Activated T-helper 1 cell treated with anti-CD3 and anti-CD28 coated beads, Interleukin-2, amount 50 U/mL, for 16 hours (primary cell): ENCODE measurements at places on chromosomes 3 and 15.

- no peak for DNase-seq
Measured at GRCh38 chr3:123002100-123002748, 25.3 kb downstream of the SEMA5B start.

- DNase-seq = no peak
Measured at GRCh38 chr15:60912984-60913697, 316.0 kb downstream of the RORA start.

DNA sequence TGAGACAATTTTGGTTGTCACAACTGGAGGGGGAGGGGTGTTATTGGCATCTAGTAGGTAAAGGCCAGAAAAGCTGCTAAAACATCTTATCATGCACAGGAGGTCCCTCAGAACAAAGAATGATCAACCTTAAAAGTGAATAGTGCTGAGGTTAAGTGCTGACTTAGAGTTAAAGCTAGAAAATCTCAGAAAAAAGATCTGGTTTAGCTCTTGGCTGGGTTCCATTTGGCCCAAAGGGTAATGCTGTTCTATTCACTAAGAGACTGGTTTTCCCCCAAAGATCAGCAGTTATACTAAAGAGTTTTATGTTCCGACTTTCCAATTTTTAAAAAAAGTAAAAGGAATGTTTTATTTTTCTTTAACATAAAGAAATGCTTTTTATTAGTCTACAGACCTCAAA, 15.6 kb downstream of the DCBLD2 start:
- DNase-seq = no peak

DNA sequence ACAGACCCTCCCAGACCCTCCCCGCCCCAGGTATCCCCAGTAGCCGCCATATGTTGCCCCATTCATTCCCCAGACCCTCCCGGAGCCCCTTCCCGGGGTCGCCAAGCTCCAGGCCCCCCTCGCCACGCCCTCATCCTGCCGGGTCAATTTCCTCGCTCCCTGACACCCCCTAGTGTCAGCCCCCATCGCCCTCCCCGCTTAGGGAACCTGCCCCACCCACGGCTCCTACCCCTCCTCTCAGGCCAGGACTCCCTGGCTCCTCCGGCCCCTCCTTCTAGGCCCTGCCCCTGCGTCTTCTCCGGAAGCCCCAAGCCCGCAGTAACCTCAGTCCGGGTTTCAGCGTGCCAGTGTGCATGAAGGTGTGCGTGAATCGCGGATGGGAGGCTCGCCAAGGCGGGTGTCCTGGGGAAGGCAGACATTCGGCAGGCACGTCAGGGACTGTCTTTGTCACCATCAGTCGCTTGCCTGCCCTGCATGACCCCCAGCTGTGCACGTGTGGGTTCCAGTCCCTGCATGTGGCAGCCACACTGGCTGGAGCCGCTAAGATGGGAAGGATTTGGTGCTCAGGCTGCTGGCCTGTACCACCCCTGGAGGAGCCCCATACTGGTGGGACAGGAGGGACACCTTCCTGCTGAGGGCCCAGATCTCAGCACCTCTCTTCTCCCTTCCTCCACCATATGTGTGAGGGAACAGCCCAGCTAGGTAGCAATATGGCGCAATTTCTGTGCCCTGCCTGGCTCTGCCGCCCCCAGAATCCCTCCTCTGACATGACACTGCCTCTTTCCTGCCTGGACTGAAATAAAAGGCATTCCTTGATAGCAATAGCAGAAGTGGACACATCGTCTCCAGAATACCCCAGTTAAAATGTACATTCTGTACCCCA, 693 bp downstream of the DISP2 start:
- no peak for DNase-seq

DNA sequence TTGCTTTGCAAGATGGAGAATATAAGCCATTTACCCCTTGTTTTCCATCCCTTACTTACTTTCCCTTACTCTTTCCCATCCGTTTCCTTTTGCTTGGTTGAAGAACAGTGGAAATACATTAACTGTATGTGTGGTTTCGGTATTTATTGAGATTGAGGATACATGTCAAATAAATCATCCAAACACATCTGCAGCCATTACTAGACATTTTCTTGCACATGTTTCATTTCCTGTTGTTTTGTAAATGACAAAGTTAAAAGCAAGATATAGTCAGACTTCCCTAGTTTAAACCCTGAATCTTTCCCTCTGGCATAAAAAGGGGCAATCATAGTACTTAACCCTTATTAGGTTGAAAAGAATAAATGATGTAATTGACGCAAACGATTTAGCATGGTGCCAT, 82.1 kb upstream of the BCHE start:
- DNase-seq = no peak

DNA sequence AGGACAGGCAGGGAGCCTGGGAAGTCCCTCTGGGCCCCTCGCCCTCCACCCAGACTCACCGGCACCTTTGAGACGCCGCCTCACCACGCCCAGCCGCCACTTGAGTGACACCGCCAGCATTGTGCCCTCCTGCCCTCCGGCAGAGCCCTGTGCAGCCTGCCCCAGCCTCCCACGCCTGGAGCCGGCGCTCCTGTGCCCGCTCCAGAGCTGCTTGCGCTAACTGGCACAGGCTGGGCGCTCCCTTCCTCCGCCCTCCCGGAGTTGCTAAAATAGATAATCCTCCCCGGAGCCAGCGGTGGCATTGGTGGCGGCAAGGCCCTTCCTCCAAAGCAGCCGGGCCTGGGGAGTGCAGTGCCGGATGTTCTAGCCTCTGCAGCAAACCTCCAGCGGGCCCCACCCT, 15.7 kb upstream of the GRIP2 start:
- DNase-seq = no peak

DNA sequence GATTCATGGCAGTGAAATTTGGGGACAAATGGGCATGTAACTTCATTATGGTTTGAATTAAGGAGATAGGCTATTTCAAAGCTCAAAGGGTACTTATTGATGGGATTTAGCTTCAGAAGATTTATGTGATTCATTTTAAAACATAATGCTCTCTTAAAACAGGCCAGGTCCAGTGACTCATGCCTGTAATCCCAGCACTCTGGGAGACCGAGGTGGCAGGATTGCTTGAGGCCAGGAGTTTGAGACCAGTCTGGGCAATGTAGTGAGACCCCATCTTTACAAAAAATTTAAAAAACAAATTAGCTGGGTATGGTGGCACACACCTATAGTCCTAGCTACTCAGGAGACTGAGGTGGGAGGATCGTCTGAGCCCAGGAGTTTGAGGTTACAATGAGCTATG, 11.5 kb downstream of the THAP10 start:
- no peak for DNase-seq

- no peak for DNase-seq
Measured at GRCh38 chr15:85872125-85872524, 77.4 kb upstream of the KLHL25 start.

DNA sequence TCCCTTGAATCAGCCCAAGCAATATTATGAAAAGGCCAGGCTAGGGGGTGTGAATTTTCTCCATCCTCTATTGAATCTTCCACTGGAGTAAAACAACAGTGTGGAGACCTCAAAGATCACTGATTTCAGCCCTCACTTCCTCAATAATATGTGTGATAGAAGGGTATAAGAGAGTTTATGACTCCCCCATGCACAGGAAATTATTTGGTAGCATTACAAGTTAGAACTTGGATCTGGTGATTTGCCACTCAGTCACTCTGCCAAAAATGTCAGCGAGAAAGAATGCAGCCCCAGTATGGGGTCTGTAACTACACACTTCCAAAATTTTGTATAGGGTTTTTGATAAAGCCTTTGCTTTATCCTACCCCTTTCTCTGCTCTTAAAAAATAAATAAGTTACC, 81.0 kb upstream of the KCNMB2 start:
- DNase-seq = no peak

- DNase-seq = no peak
Measured at GRCh38 chr3:156176048-156176447, 55.7 kb downstream of the KCNAB1 start.

DNA sequence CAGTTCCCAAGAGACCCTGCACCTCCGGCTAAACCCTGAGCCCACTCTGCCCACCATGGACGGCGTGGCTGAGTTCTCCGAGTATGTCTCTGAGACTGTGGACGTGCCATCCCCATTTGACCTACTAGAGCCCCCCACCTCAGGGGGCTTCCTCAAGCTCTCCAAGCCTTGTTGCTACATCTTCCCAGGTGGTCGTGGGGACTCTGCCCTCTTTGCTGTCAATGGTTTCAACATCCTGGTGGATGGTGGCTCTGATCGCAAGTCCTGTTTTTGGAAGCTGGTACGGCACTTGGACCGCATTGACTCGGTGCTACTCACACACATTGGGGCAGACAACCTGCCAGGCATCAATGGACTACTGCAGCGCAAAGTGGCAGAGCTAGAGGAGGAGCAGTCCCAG, 4.0 kb downstream of the MAP1A start:
- no peak for DNase-seq

DNA sequence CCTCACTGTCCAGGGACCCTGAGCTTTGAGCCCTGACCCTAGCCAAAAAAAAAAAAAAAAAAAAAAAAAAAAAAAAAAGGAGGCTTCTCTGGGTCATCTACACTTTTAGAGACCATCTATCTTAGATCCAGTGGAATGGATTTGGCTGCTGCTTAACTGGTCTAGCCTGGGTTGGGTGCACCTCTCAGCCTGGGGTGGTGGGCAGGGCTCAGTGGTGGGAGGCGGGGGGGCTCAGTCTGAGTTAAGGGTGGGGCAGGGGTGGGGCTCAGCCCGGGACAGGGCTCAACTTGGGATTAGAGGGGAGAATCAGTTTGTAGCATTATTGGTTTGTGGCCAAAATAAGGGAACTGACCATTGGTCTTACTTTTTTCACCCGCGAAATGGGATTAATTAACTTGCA, 139.2 kb downstream of the TPRA1 start:
- no peak for DNase-seq

- no peak for DNase-seq
Measured at GRCh38 chr3:70738291-70738681, 425.8 kb upstream of the MDFIC2 start.

- no peak for DNase-seq
Measured at GRCh38 chr3:156448300-156448699, 106.6 kb downstream of the SSR3 start.

- DNase-seq = no peak
Measured at GRCh38 chr3:113179235-113179824, 32.0 kb upstream of the BOC start.

GRCh38 chr3:65448120-65448519, 590.6 kb downstream of the MAGI1 start:
- no peak for DNase-seq

DNA sequence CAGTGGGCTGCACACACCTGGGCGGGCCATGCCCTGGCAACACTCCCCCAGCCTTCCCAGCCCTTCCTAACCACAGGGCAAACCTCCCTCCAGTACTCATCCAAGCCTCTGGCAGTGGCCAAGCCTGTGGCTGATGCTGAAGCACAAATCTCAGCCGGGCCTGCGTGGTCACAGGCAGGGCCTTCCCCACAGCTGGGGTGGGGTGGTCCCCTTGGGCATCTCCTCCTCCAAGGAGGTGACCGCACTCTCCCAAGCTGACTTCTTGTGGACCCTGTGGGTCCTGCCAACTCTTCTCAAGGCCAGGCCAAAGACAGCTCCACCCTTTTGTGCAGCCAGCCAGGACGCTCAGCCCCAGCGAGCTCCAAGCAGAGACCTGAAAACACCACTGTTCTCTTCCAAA, 21.4 kb downstream of the GRAMD2A start:
- DNase-seq = no peak

GRCh38 chr15:83971992-83972391, 263.6 kb upstream of the GOLGA6L4 start:
- no peak for DNase-seq

DNA sequence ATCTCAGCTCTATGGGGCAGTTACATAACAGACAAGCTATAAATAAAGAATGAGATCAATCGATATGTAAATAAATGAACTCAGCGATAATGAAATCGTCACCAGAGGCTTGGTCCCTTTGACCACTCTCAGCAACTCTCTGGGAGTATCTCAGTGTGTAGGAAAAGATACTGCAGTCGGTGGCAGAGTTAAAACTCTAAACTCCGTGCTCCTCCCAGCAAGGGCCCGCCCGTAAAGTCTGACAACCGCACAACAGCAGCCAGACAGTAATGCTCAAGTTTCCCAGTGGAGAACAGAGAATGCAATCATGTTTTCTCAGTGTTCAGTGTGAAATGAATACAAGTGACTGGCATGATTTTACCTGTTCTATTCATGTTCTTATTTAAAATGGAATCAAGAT, 28.3 kb upstream of the IGF1R start:
- no peak for DNase-seq

- no peak for DNase-seq
Measured at GRCh38 chr3:138842483-138843188, 7.9 kb upstream of the PIK3CB start.

DNA sequence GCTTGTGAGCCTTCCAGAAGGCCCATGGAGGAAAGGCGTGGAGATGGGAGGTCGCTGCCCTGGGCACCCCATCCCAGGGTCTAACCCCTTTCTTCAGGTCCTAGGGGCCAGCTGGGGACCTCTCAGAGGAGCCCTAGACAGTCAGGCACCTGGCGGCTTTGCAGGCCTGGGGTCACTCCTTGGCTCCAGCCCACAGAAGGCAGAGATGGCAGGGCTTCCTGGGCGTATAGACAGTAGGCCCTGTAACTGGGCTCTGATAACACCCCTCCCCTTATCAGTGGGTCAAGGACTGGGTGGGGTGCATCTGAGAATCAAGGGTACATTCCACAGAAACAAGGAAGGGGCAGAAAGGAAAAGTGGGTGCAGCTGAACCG, 16.7 kb downstream of the ZDHHC19 start:
- no peak for DNase-seq

GRCh38 chr3:134468519-134468918, 17.3 kb downstream of the ANAPC13 start:
- DNase-seq = no peak

DNA sequence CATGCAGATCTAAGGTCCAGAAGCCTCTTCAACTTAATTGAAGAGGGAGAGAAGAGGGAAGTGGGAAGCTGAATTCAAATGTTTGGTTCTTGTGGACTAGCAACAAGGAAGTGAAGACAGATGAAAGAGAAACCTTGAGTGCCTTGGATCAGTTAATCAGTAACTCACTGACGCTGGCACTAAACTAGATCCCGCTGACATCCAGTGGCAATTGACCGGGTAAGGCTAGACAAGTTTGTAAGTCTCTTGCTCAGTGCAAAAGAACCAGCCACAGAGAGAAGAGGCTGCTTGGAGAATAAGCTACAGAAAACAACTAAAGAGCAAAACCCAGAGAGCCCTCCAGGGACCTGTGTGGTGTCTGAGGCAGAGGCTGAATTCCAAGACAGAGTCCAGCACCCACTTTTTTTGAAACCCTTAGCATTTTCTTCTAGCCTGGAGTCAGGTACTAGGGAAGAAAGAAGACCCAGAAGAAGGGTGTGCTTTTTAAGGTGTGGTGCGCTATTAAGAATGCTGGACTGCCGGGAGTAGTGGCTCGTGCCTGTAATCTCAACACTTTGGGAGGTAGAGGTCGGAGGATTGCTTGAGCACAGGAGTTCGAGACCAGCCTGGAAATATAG, 6.9 kb downstream of the PLCH1 start:
- no peak for DNase-seq

- DNase-seq = no peak
Measured at GRCh38 chr3:131543714-131544113, 40.9 kb upstream of the MRPL3 start.

GRCh38 chr15:93920204-93920603, 311.2 kb upstream of the MCTP2 start:
- no peak for DNase-seq
